Camera-type eye (tissue), 1 donor: ENCODE measurements at places on chromosomes 12 and 14. TPM values are rescaled to one million over a fixed set of nuclear protein-coding genes. Genes with fewer than 3 reads are reported as not detected.

The TSPAN11 gene
- total RNA-seq: 15.6 TPM

The MPHOSPH9 gene
- 127 TPM for total RNA-seq

The PRR4 gene
- 11.7 TPM for total RNA-seq

The GUCY2C gene
- total RNA-seq: 0.11 TPM

The INSM2 gene
- 24.3 TPM for total RNA-seq

The MYBPC1 gene
- total RNA-seq: 226 TPM

The HHIPL1 gene
- total RNA-seq: 11.6 TPM

The JDP2 gene
- total RNA-seq: 49.3 TPM

The ITGB7 gene
- 2.9 TPM for total RNA-seq

The PZP gene
- total RNA-seq: not detected

The SERPINA5 gene
- 0.66 TPM for total RNA-seq

The KRT71 gene
- total RNA-seq: 0.77 TPM

The INHBC gene
- total RNA-seq: not detected

The GRIP1 gene
- 50.9 TPM for total RNA-seq

The ASCL1 gene
- total RNA-seq: 42.0 TPM

The HOXC12 gene
- total RNA-seq: not detected
